ENCODE measurements at places on chromosomes 16 and 17.
A peak's percentile ranks its signal among the peaks of the same experiment; 100 is the strongest.

DNA sequence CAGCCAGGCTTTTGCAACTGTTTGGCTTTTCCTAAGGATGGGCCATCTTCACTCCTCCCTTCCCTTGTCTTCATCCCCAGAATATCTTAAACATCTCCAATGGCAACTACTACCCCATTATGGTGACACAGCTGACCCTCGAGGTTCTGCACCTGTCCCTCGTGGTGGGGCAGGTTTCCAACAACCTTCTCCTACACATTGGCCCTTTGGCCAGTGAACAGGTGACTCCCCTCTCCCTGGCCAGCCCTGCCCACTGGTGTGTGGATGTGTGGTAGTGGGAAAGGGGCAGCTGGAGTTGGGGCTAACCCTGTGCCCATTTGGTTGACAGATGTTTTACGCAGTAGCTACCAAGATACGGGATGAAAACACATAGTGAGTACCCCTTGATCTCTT lies 4.7 kb downstream of the TMEM106A start:
- DNase-seq, result no peak

- peak; percentile 99 for DNase-seq
These were observed 626 bp downstream of the SPAG7 start for GRCh38 chr17:4966844-4967538.

GRCh38 chr17:48759288-48759687 lies 30.7 kb upstream of the HOXB13 start:
- no peak for DNase-seq

DNA sequence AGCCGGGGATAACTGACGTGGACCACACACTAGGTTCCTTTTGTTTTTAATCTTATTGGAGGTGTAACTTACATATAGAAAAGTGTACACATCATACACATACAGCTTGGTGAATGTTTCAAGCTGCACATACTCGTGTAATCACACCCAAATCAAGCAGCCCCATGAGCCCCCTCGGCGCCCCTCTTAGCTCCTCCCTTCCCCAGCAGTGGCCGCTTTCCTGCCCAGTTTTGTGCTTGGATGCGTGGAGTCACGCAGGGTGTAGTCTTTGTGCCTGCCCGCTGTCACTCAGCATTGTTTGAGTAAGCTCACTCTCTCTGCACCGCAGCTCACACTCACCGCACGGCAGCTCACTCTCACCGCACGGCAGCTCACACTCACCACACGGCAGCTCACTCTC lies 151.7 kb upstream of the CHMP6 start:
- no peak for DNase-seq

DNA sequence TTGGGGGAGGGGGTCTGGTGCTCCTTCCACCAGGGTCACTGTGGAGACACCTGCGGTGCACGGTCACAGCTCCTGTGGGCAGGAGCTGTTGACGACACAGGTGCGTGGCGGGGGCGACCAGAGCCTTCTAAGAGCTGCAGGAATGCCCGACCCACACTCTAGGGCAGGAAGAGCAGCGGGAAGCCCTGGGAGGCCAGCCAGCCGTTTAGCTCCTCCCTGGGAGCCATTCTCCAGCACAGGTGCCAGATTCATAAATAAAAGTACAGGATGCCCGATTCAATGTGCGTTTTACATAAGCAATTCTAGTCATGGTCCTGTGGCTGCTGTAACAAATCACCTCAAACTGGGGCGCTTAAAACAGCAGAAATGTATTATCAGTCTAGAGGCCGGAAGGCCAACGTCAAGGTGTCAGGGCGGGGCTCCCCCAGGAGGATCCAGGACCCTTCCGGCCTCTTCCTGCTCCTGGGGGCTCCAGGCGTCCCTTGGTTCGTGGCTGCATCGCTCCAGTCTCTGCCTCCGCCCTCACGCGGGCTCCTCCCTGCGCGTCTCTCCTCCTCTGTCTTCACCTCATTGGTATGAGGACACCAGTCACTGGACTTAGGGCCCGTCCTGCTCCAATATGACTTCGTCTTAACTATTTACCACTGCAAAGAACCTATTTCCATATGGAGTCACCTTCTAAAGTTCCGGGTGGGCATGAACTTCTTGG lies 155.4 kb downstream of the FOXL1 start:
- DNase-seq, result no peak

- DNase-seq, result no peak
These were observed 5.6 kb downstream of the STX4 start for GRCh38 chr16:31038993-31039392.

Measured in posterior cingulate gyrus (tissue), 11 donors.